Non-pigmented ciliary epithelial cell (primary cell): ENCODE measurements at places on chromosomes 2 and 18.

- no peak for DNase-seq
These were observed 13.8 kb upstream of the MGAT5 start for GRCh38 chr2:134240061-134240460.

DNA sequence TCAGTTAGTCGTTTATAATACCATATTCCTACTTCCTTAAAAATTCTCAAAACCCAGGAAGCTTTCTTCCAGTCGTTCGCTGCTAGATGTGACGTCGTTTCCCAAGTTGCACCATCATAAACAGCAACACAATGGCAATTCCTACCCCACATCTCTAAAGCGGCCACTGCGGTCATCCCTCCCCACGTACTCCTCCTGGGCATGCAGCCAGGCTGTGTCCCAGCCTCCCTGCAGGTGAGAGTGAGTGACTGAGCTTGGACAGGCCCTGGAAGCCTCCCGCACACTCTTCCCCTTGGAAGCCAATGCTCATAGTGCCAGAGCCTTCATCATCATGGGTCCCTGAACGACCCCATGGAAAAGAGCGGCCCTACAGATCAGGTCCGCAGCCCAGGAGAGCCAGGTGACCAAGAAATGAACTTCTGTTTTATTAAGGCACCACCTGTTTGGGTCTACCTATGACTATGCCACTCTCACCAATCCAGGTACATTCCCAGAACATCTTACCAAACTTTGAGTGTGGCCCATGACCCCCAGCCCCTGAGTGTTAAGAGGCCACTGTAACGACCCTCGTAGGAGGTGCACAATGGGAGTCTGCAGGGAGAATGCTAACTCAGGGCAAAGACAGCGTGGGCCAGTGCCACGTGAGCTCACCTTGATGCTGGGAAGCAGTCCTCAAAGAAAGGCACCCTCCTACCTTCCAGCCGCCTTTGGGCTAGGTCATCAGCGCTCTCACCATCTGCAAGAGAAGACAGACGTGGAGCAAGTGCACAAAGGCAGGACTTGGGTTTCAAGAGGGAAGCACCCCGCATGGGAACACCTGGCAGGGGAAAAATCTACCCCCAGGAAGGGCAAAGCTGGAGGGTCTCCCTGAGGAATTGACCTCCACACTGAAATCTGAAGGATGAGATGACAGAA lies 74.7 kb upstream of the RAB6C start:
- no peak for DNase-seq

DNA sequence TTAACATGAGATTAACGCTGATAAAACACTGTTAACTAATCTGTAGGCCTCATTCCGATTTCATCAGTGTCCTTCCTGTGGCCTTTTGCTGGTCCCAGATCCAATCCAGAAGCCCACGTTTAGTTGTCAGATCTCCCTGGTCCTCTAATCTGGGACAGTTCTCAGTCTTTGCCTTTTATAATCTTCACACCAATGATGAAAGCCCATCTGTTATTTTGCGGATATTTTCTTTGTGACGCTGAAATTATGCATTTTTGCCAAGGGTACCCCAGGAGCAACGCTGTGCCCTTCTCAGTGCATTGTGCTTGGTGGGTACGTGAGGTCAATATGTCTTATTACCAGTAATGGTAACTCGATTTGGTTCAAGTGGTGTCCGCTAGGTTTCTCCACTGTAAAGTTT lies 51.1 kb downstream of the COPS8 start:
- no peak for DNase-seq

GRCh38 chr2:39524756-39525635 lies 87.9 kb upstream of the MAP4K3 start:
- DNase-seq: no peak

GRCh38 chr2:16665748-16666448 lies at the start of gene CYRIA:
Gene CYRIA, minus strand, starts transcription at chr2:16665834. Its CDS starts 77,715 bp downstream, at chr2:16588119.
- no peak for DNase-seq
